T-cell (primary cell): ENCODE measurements at places on chromosomes 13 and 19. TPM values are rescaled to one million over a fixed set of nuclear protein-coding genes. Genes with fewer than 3 reads are reported as not detected.

DNA sequence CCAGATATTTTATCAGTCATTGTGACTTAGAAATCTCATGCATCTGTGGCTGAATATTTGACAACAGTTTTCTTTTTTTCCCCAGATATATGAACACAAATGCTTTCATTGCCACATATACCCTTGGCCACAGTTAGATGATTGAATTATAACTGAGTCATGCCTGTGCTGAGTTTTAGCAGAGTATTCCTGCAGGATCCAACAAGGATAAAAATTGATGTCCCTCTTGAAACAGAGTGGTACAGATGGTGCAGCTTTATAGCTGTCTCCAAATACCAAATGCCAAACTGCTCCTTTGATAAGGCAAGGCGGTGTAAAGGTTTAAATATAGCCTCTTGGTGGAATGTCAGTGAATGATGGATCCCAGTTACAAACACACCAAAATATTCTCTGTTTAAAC lies 428.5 kb downstream of the GPC6 start:
- H3K27me3 ChIP-seq = no peaks in the 10 kb centered on the region
- no peaks in the 10 kb centered on the region for H3K4me1 ChIP-seq
- H3K27ac ChIP-seq = no peak overlapping the region
- no peak overlapping the region for H3K4me3 ChIP-seq
- H3K36me3 ChIP-seq = no peaks in the 10 kb centered on the region

DNA sequence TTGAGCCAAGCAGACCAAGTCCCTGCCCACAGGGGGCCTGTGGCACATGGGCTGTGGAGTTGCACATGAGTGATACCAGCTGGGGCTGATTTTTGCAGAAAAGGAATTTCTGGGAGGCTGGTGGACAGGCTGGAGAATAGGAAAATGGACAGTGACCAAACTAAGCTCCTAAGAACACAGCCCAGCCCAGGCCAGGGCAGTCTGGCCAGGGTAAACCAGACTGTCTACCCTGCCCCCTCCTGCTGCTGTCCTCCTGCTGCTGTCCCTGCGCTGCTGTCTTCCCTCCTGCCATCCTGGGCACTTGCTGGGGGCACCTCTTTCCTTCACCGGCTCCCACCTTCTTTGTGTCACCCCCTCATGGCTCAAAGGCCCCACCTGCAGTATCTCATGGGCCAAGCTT lies 219.2 kb downstream of the ZIC5 start:
- H3K27ac ChIP-seq = no peak overlapping the region
- no peaks in the 10 kb centered on the region for H3K36me3 ChIP-seq
- H3K4me1 ChIP-seq = no peaks in the 10 kb centered on the region
- no peaks in the 10 kb centered on the region for H3K27me3 ChIP-seq

CEBPA gene
- total RNA-seq = 2.0 TPM

DNA sequence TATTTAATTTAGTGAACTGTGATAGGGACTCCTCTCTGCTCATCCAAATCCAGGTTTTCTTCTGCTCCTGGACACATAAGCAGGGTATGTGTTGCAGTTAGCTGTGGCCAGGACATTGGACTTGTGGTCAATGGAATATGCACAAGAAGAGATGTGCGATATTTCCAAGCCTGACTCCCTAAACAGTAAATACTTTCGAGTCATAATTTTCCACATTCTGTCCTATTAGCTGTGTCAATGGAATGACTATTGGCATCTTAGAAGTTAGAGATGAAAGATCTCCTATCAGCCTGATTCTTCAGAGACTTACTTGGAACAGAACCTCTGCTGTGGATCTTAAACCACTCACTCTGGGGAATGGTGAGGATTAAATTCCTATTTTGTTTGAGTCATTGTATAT lies 771.0 kb downstream of the EFNB2 start:
- no peak for DNase-seq
- no peaks in the 10 kb centered on the region for H3K27me3 ChIP-seq
- H3K4me1 ChIP-seq = no peaks in the 10 kb centered on the region
- H3K4me3 ChIP-seq = no peak overlapping the region
- H3K27ac ChIP-seq = no peak overlapping the region

- H3K27ac ChIP-seq = no peak overlapping the region
- H3K4me3 ChIP-seq = no peak overlapping the region
- H3K27me3 ChIP-seq = peaks cover 15% of the 10 kb centered on the region
Measured at GRCh38 chr19:30233375-30233774, 138.8 kb upstream of the ZNF536 start.

VMAC gene
- 23.8 TPM for total RNA-seq

GRCh38 chr13:22497991-22498780 lies 682.6 kb upstream of the SGCG start:
- H3K4me1 ChIP-seq = no peaks in the 10 kb centered on the region
- no peak overlapping the region for H3K4me3 ChIP-seq
- no peaks in the 10 kb centered on the region for H3K36me3 ChIP-seq
- DNase-seq = no peak

CACNG8 gene
- not detected for total RNA-seq

GRCh38 chr13:97459215-97459777 lies 25.3 kb downstream of the RAP2A start:
- no peak overlapping the region for H3K4me3 ChIP-seq
- no peak overlapping the region for H3K27ac ChIP-seq
- peaks cover 5% of the 10 kb centered on the region for H3K36me3 ChIP-seq
- no peaks in the 10 kb centered on the region for H3K27me3 ChIP-seq

- no peak overlapping the region for H3K4me3 ChIP-seq
- peak overlapping the region; percentile 64 for H3K27ac ChIP-seq
Measured at GRCh38 chr19:5948752-5949564, 29.0 kb downstream of the RANBP3 start.

- no peak overlapping the region for H3K4me3 ChIP-seq
- no peak overlapping the region for H3K27ac ChIP-seq
- no peaks in the 10 kb centered on the region for H3K4me1 ChIP-seq
- H3K27me3 ChIP-seq = peaks cover 22% of the 10 kb centered on the region
- DNase-seq = no peak
- no peaks in the 10 kb centered on the region for H3K36me3 ChIP-seq
Measured at GRCh38 chr13:110414931-110415330, 107.8 kb downstream of the COL4A2 start.

DNA sequence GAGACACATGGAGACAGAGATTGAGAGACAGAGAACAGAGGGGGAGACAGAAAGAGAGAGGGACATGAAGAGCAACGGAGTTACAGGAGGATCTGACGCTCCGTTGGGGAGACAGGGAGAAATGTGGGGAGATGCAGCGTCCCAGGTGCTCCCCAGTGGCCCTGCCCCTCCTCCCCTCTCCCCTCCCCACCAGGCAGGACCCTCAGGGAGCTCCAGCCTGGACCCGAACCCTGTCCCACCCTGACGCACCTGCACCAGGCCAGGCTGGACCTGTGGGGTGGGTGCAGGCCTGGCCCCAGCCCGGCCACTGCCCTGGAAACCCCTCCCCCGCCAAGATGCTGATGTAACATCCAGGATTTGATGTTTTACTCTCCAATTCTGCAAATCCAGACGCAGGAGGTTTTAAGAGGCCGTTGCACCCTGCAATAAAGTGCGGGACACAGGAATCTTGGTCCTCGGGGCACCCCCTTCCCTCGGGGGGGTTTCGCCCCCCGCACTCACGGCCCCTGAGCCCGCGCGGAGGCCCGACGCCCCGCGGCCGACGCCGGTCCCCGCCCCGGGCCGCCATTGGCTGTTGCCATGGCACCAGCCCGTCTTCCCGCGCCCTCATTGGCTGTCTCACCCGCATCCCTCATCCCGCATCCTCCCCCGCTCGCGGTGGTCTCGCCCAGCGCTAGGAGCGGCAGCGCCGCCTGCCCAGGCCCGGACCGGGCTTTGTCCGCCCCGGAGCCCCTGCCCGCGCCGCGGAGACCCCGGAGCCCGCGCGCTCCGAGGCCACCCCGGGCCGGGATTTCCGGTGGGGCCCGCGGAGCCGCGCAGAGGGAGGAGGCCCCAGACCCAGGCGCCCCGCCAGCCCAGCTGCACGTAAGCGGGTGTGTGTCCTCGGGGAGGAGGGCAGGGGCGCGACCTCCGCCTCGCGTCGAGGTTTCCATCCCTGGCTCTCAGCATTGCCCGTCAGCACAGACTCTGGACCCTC lies at the start of gene APC2:
TSS of gene APC2 (plus strand) at position 655 of the 976 bp plus-strand sequence. CDS start 2,881 bp downstream, outside the sequence.
- H3K36me3 ChIP-seq = no peaks in the 10 kb centered on the region
- no peak for DNase-seq
- H3K4me1 ChIP-seq = peaks cover 51% of the 10 kb centered on the region
- H3K27me3 ChIP-seq = peaks cover 10% of the 10 kb centered on the region
- no peak within 1 kb of the TSS for H3K27ac ChIP-seq

THAP8 gene
- total RNA-seq = 8.0 TPM

GRCh38 chr19:17127671-17128070 lies 52.1 kb downstream of the MYO9B start:
- H3K27me3 ChIP-seq = no peaks in the 10 kb centered on the region
- no peak overlapping the region for H3K4me3 ChIP-seq
- peaks cover 70% of the 10 kb centered on the region for H3K4me1 ChIP-seq
- peak overlapping the region; percentile 43 for H3K27ac ChIP-seq

- no peaks in the 10 kb centered on the region for H3K27me3 ChIP-seq
- no peaks in the 10 kb centered on the region for H3K4me1 ChIP-seq
- H3K4me3 ChIP-seq = no peak overlapping the region
- H3K27ac ChIP-seq = no peak overlapping the region
Measured at GRCh38 chr19:41239363-41239762, 20.3 kb downstream of the AXL start.

LIM2 gene
- total RNA-seq = not detected

ARGLU1 gene
- 158 TPM for total RNA-seq

PSG3 gene
- not detected for total RNA-seq

ONECUT3 gene
- 0.03 TPM for total RNA-seq

DNA sequence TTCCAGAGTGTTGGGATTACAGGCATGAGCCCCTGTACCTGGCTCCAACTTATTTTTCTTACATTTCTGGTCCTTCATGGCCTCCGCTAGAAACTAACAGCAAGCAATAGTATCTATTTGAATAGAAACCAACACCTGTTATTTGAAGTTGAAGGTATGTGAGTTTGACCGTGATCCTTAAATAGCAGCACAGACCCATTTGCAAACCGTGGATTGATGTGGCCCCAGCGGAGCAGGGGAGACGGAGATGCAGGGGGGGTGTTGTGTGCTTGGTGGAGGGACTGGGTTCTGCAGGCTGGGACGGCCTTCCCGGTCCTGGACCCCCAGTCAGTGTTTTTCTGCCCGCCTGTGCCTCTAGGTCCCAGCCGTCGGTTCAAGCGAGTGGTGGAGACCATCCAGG lies 16.9 kb downstream of the TMEM150B start:
- H3K36me3 ChIP-seq = no peaks in the 10 kb centered on the region
- no peaks in the 10 kb centered on the region for H3K27me3 ChIP-seq
- no peak for DNase-seq
- H3K27ac ChIP-seq = no peak overlapping the region

- peaks cover 19% of the 10 kb centered on the region for H3K27me3 ChIP-seq
- no peak for DNase-seq
- H3K4me1 ChIP-seq = peaks cover 50% of the 10 kb centered on the region
- no peak overlapping the region for H3K4me3 ChIP-seq
Measured at GRCh38 chr19:35144600-35145436, 1.8 kb downstream of the FXYD7 start.

GRCh38 chr19:12800923-12801465 lies 606 bp downstream of the PRDX2 start:
- H3K27ac ChIP-seq = peak overlapping the region; percentile 65
- peak overlapping the region; percentile 96 for H3K4me3 ChIP-seq

ZNF491 gene
- 2.3 TPM for total RNA-seq

DNA sequence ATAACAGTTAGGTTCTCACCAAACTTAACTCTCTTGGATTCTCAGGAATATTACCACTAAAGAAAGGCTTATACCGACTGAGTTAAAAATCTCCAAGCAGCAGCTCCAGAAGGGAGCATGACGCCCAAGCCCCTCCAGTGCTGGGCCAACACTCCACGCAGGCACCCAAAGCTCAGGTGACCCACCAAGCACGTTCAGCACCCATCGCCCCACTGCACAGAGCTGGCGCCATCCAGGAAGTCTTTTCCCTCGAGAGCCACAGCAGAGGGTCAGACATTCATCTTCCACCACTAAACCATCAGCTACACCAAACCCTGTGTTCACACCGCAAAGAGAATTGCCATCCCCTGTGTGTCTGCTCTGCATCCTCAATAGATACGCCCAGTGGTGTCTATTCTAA lies 65.7 kb downstream of the SOX1 start:
- no peaks in the 10 kb centered on the region for H3K4me1 ChIP-seq
- no peak overlapping the region for H3K4me3 ChIP-seq
- no peak overlapping the region for H3K27ac ChIP-seq

DNA sequence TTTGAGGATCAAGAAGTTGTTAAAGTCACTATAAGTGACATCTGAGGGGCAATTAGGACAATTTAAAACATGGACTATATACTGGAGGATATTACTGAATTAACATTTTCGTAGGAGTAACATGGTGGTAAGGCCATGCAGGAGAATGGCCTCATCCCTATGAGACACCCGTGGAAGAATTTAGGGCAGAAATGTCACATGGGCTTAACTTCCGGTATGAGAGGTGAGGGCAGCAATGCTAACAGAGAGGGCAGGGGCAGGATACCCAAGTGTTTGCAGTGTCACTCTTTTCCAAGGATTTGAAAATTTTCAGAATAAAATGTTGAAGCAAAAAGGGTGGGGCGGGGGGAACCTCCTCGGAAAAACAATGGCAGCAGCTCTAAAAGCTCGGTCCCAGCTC lies 23.6 kb downstream of the RANBP3 start:
- peaks cover 81% of the 10 kb centered on the region for H3K4me1 ChIP-seq
- no peaks in the 10 kb centered on the region for H3K36me3 ChIP-seq
- peak overlapping the region; percentile 55 for H3K27ac ChIP-seq

DNA sequence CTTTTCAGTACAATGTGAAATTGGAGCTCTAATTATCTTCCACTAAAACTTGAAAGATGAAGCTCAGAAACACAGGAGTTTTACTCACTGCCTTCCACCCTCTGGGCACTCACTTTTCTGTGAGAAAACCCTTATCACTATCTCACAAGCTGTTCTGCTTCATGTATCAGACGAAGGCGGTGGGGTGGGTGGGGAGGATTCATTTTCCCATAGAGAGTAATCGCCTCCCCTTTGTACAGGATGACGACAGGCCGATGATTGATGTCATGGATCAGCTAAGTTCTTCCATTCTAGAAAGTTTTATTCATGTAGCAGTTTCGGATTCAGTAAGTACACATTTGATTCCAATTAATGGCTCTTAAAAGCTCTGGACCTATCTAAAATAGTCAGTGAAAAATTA lies 139.9 kb downstream of the ZAR1L start:
- H3K27ac ChIP-seq = no peak overlapping the region
- no peaks in the 10 kb centered on the region for H3K27me3 ChIP-seq
- H3K4me3 ChIP-seq = no peak overlapping the region
- no peaks in the 10 kb centered on the region for H3K36me3 ChIP-seq

MISP3 gene
- 2.0 TPM for total RNA-seq

BEST2 gene
- not detected for total RNA-seq
